ENCODE measurements at places on chromosomes 7 and 10.

GRCh38 chr10:46995234-46995633 lies 84.0 kb downstream of the PTPN20 start:
- no peak for DNase-seq

GRCh38 chr7:69109246-69109645 lies 489.0 kb upstream of the AUTS2 start:
- DNase-seq, result no peak

DNA sequence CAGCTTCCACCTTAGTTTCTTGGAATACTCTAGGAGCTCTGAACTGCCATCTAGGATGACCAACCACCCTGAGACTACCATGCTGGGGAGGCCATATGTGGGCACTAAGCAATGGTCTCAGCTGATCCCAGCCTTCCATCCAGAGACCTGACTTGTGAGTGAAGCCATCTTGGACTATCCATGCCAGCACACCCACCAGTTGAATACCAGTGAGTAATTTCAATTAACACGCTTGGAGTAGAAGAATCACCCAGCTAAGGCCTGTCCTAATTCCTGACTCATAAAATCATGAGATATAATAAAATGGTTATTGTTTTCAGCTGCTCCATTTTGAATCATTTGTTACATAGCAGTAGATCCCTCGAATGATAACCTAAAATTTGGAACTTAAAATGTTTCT lies 5.2 kb upstream of the KIF5B start:
- DNase-seq, result no peak

DNA sequence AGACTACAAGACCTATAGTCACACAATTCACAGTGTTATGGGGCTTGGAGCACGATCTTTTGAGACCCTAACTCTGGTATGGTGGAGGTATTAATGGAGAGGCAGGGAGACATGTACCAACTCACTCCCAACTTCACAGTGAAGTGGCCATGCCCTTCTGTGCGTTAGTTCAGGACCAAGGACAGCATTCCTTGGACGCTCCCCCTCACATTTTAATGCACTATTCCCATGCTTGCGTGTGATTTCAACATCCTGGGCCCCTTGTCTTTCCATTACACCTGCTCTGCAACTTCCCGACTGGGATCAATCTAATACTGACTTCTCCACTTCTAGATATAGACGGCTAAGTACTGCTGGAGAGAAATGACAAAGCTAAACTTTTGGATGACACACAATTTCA lies 72.7 kb downstream of the PLCE1 start:
- DNase-seq, result no peak

DNA sequence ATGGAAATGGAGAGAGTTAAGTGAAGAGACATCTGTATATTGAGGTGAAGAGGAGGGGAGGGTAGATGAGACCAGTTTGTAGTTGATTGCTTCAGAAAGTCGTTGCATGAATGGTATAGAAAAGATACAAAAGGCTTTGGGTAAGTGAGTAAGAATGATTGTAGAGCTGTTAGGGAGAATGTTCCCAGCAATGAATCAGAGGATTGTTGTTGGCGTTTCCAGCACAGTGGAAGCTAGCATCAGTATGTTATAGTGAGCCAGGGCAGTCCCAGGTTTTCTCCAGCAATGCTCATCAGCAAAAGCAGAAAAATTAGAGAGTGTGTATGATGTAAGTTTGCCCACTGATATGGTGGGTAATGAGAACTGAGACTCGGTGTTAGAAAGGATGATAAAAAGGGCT lies 15.4 kb upstream of the CDK6 start:
- DNase-seq, result no peak

GRCh38 chr7:102085218-102085772 lies 201.4 kb upstream of the SH2B2 start:
- DNase-seq, result no peak

DNA sequence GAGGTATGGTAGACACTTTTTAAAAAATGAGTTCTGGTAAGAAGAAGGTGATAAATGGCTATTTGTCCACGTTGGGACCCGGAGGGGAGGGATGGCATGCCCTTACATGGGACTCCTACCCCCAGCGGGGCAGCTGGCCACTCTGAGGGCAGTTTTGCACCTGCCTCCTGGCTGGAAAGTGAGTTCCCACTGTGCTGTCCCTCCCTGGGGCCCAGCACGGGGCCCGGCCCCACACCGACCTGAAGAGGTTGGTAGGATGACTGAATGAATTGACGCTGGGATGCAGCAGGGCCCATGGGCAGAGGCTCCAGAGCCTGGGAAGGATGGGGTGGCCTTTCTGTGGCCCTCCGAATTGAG lies 601 bp upstream of the AEBP1 start:
- DNase-seq, result no peak

GRCh38 chr7:52897713-52898112 lies 137.7 kb upstream of the POM121L12 start:
- DNase-seq, result no peak

All from hippocampal formation (tissue), 2 donors.